ENCODE measurements at places on chromosomes 11 and 22. TPM values are rescaled to one million over a fixed set of nuclear protein-coding genes. Genes with fewer than 3 reads are reported as not detected.

- DNase-seq: no peak
Measured at GRCh38 chr11:117676501-117676900, 120.5 kb downstream of the DSCAML1 start.

OR6A2 gene
- 0.26 TPM for total RNA-seq

PAX6 gene
- total RNA-seq: not detected

DNA sequence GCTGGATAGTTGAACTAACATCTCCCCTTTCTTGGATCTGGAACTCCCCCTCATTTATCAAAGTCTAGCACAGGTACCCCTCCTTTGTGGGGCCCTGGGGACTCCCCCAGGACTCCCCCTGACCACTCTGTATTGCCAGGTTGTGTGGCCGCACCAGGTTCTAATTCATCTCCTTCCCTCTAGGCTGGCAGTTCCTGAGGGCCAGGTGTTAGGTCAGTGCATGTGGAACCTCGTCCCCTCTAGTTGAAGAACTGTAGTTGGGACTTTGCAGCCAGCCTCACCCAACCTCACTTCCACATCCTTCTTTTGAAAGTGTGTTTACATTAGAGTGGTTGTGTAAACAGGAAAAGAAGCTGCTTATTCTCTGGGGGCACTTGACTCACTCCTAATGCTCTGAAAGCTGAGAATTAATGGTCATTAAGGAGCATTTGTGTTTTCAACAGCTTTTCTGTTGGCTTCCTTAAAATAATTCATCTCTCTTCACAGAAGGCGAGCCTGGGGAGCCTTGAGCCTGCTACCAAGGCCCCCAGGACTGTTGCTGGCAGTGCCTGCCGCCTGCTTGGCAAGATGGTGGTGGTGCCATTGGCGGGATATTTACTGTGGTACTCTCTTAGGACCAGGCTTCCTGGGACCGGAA is 11.8 kb downstream of the UPB1 start:
- DNase-seq: no peak

DNA sequence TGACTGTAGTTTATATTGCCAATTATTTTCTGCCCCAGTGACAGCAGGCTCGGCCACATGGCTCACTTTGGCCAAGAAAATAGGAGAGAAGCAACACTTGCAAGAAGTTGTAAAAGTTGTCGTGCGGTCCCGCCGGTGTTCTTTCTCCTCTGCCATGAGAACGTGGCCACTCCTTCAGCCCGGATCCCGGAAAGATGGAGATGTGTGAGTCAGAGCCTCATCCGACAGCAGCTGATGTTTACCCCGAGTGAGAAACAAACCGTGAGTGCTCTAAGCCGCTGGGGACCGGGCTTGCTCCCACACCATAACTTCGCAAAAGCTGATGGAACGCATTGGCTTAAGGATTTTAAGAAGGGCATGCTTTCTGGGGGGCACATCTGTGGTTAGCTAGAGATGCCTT is 157.0 kb downstream of the CACNA1I start:
- no peak for DNase-seq

DNA sequence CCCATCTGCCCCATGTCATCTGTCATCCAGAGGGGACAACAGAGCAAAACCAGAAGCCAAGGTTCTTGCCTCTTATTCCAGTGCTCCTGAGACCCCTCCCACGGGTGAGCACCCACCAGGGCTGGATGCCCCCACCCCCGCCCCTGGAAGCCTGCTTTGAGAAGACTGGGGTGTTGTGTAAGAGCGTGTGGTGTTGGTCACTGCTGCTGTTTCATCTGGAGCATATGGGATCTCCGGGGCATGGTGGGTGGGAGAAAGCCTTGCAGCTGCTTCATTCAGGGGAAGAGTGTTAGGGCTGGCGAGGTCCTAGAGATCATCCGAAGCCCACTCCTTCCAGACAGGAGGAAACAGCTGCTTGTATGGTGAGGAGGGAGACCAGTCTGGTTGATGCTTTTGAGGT is 54.1 kb downstream of the CHRDL2 start:
- no peak for DNase-seq

ROBO4 gene
- 41.9 TPM for total RNA-seq

DNA sequence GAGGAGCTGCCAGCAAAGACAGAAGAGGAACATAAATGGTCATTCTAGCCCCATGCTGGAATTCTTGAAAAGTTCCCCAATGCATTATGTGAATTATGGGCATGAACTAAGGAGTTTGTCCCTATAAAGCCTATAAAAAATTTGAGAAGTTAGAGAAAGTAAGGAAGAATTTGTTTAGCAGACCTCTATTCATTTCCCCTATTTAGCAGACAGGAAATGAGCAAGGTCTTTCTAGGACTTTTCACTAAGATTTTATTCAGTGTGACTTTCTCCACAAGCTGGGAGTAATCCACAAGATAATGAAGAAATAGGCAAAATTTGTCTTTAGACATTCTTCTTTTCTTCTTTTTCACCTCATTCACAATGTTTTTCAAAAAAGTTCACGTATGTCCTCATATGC is 20.0 kb downstream of the PRRG4 start:
- DNase-seq: no peak

KRTAP5-10 gene
- total RNA-seq: not detected

MS4A6A gene
- 214 TPM for total RNA-seq

BAIAP2L2 gene
- 0.26 TPM for total RNA-seq

HEPN1 gene
- 0.51 TPM for total RNA-seq

GRCh38 chr11:85823816-85824215 is 12.9 kb upstream of the SYTL2 start:
- DNase-seq: no peak

GRCh38 chr11:3338569-3339339 is 40.2 kb downstream of the ZNF195 start:
- DNase-seq: no peak

GRCh38 chr11:124902616-124903015 is 5.0 kb upstream of the ROBO4 start:
- DNase-seq: no peak

CYTH4 gene
- 68.7 TPM for total RNA-seq

DNA sequence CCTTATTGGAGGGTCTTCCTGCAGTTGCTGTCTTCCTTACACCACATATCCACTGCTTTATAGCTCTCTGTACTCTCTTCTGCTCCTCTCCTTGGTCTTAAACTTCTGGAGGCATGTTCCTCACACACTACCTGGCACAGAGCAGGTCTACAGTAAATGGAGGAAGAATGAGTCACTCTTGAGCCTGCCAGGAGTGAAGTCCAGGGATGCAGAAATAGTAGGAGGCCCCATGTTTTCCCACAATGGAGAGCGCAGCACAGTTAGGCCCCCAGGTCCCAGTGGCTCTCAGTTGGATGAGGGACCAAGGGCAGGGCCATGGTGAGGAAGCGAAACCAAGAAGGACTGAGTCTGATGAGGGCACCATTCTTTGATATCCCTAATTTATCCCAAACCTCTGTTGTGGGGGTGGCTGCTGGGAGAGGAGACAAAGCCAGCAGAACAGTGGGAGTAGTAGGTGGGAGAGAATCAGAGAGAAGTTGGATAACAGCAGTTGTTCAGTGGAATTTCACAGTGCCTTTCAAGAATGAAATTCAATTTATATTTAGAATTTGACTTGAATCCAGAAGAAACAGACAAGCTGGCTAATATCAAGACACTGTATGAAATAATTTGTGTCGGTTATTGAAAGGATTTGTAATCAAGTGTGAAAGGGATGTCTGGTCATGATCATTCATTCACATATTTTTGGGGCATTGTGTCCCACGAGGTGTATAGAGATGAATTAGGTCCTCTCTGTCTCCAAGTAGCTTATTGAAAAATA is 187.8 kb downstream of the HIPK3 start:
- DNase-seq: no peak

SLC25A18 gene
- total RNA-seq: 0.33 TPM

- no peak for DNase-seq
Measured at GRCh38 chr11:86696004-86696403, 23.6 kb upstream of the ME3 start.

- peak; percentile 18 for DNase-seq
Measured at GRCh38 chr22:44393066-44393465, 80.3 kb upstream of the SHISAL1 start.

DNA sequence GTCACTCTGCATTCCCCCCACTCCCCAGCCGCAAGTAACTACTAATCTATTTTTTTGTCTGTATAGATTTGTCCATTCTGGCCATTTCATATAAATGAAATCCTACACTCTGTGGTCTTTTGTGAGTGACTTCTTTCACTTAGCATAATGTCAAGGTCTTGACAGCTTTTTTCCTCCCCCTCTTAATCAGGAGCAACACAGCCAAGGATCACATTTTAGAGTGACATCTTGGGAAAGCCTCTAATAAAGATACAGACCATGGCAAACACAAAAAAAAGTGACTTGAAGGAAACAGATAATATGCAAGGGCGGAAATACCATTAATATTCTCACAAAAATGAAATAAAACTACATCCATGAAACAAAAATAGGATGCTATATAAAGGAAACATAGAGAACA is 43.9 kb downstream of the RAB30 start:
- DNase-seq: no peak

DNA sequence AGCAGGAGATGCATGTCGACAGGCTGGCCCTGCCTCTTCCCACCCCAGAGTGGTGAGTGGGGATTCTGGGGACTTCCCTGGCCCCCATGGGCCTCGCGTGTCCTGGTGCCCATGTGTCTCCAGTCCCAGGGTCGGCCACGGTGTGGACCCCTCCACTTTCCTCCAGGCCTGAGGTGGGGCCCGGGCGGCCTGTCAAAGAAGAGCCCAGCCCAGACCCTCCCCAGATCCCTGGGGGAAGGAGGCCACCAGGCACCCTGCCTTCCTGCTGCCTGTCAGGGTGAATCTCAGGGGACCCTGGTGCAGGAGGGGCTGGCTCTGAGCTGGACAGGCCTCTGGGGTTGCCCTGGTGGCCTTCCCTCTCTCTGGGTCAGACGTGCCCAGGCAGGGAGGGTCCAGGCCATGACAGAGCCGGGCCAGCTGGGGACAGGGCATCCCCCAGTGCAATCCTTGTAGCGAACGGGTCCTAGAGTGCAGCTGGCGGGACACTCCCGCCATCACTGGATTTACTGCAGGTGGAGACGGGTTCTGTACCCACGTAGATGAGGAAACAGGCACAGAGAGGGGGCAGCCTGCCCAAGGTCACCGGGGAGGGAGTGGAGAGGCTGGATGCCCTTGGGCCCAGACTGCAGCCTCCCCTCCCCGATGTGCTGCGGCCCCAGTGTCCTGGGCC is 13.5 kb upstream of the MUC6 start:
- no peak for DNase-seq

GRCh38 chr11:124717786-124718651 is 21.7 kb upstream of the NRGN start:
- peak; percentile 79 for DNase-seq

DNA sequence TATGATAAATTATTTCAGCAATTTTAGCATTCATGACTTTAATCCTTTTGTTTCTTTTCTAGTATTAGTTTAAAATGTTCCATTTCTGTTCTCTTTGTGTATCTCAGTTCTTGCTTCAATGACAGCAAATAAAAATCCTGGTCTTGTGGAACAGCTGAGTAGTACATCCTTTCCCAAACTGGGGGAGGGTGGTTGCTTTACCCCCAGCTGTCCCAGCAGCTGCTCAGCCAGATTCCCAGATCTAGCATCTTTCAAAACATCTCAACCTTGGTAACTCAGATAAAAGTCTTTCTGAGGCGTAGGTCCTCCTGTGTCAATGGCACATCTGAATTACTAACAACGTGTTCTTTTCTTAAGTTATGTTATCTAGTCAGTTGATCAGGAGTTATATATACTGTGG is 72.2 kb upstream of the GRK2 start:
- DNase-seq: no peak

- DNase-seq: no peak
Measured at GRCh38 chr11:93921695-93922468, 71.5 kb upstream of the VSTM5 start.

DNA sequence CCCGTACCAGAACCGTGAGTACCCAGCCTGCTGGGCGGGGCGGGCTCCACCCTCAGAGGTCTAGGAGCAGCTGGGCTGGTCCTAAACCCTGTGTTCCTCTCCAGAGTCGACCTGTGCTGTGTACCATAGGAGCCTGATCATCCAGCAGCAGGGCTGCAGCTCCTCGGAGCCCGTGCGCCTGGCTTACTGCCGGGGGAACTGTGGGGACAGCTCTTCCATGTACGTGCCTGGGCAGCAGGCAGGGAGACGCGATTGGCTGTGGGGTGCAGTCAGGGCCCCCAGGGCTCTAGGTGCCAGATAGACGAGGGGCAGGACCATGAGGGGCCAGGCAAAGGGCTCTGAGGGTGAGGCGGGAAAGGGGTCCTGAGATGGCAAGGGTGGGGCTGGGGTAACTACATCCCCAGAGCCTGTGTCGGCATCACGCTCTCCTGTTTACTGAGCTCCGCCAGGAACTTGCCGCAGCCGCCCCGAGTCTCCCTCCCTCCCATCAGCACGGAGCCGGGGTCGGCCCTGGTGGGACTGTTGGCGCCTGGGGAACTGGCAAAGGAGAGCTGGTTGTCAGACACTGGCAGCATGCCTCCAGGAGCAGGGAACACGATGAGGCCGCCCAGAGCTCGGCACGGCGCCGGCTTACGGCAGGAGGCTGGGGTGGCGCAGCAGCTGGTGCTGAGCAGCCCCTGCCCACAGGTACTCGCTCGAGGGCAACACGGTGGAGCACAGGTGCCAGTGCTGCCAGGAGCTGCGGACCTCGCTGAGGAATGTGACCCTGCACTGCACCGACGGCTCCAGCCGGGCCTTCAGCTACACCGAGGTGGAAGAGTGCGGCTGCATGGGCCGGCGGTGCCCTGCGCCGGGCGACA is 22.9 kb upstream of the MUC5B start:
- peak; percentile 75 for DNase-seq

RTN4RL2 gene
- total RNA-seq: 1.1 TPM

GRCh38 chr22:22935056-22935545 is 47.5 kb downstream of the IGLL5 start:
- DNase-seq: no peak

DNA sequence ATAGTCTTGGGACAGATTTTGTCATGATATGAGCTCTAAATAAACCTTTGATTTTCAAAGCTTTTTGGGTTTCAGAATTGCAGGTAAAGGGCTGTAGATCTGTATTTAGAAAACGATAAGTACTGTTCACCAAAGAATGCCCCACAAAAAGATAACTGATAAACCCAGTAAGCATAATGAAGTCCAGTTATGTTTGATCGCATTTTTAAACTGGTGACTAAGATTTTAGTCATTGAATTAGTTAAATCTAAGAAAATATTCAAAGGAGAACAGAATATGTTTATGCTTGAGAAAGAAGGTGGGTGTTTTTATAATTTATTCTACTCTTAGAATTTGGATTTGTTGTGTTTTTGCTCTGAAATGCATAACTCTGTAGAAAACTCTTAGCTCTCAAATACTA is 11.6 kb downstream of the DEPDC7 start:
- DNase-seq: no peak

All from aorta (tissue), 5 donors.